Fibroblast of villous mesenchyme (primary cell): ENCODE measurements at places on chromosomes 12 and 14. TPM values are rescaled to one million over a fixed set of nuclear protein-coding genes. Genes with fewer than 3 reads are reported as not detected.
A peak's percentile ranks its signal among the peaks of the same experiment; 100 is the strongest.

- DNase-seq, result peak; percentile 33
These were observed 756.5 kb upstream of the TBX3 start for GRCh38 chr12:115440438-115440837.

DNA sequence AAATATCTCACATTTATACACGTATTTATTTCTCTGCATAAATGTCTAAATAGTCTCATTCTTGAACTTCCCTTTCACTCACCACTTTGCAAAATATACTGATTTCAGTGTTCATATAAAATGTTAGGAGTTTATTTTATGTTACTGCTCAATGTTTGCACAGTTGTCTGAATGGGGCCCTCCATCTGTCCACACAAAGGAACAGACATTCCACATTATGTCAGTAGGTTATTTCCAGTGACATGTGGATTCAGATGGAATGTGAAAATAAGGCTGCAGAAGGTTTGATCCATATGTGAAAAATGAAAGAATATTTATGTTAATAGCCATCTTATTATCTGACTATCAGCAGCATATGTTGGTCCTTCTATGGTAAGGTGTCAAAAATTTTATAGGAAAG is 994.4 kb upstream of the SEL1L start:
- no peak for DNase-seq

DNA sequence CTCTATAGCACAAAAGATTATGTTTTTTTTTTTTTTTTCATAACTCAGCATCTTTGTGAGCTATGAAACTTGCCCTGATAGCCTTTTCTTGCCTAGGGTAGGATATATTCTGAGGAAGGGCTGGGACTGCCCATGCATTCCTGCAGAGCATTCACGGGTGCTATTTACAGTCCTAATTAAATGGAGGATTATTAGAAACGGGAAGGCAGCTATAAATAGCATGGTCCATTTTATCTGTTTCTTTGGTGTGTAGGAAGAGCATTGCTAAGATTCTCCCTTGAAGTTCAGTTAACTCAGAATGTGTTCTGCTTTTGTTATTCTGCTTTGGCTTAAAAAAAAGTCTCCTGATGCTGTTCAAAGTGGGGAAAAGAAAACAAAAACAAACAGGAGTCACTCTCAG is 630.9 kb downstream of the DIO2 start:
- no peak for DNase-seq

GRCh38 chr14:35406506-35407305 is 2.2 kb upstream of the NFKBIA start:
- peak; percentile 76 for DNase-seq

- no peak for DNase-seq
These were observed 765.6 kb upstream of the FOXG1 start for GRCh38 chr14:28001002-28001401.

- no peak for DNase-seq
These were observed 136.8 kb downstream of the LLPH start for GRCh38 chr12:65993781-65994180.

DNA sequence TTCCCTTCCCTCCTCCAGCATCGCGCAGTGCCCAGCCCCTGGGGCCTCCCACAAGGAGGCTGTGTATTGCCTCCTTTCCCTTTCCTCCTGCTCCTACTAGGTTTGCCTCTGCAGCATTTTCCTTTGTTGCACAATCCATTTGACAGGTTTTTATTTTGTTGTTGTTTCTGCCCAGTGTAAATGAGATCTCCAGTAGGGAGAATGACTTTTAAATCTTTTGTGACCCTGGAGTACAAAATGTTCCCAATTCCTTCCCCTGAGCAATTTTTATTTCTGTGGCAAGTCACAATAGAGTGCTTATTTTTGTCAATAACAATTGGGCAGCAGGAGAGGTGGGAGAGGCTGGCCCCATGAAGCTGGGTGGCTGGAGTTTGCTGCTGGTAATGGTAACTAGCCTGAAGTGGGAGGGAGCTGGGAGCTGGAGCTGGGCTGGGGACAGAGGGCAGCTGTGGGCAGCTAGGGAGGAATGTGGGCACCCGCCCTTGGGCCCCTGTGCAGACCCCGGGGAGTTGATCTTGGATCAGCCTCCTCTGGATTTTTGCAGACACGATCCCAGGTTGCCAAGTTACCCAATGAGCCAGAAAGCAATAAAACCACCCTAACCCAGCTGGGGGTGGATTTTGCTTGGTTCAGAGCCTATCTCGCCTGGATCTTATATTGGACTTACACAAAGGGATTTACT is 160.1 kb downstream of the KTN1 start:
- no peak for DNase-seq

- DNase-seq, result no peak
These were observed 798.1 kb downstream of the NRXN3 start for GRCh38 chr14:78968265-78968664.

GRCh38 chr12:62963486-62964041 is 28.6 kb upstream of the PPM1H start:
- DNase-seq, result no peak

DNA sequence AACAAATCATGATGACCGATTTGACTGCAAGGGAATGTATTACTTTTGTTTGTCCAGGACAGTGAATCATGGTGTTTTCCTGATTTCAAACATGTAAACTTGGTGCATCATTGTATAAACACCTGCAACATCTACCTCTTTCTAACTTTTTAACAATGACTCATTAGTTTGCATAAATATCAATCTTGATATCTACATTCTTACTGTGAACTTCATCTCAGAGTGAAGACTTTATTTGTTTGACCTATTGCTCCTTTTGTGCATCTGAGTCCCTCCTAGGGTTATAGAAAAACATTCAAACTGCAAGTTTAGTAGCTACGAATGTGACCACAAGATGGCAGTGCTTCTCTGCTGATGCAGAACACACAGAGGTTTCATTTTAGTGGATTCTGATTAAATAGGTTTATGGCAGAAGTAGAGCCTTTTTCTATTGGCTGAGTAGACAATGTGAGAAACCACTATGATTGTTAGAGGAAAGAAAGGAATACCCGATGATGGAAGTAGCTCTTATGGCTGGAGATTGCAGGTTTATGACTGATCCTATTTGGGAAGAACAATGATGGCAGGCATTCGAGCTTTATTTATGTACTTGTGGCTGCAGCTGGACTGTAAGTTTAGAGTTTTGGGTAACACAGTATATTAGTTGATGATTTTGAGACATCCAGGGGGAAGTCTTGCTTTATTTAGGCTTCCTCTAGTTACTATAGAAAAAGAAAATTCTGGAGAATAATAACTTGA is 244.2 kb upstream of the OR4E1 start:
- DNase-seq, result peak; percentile 45

DNA sequence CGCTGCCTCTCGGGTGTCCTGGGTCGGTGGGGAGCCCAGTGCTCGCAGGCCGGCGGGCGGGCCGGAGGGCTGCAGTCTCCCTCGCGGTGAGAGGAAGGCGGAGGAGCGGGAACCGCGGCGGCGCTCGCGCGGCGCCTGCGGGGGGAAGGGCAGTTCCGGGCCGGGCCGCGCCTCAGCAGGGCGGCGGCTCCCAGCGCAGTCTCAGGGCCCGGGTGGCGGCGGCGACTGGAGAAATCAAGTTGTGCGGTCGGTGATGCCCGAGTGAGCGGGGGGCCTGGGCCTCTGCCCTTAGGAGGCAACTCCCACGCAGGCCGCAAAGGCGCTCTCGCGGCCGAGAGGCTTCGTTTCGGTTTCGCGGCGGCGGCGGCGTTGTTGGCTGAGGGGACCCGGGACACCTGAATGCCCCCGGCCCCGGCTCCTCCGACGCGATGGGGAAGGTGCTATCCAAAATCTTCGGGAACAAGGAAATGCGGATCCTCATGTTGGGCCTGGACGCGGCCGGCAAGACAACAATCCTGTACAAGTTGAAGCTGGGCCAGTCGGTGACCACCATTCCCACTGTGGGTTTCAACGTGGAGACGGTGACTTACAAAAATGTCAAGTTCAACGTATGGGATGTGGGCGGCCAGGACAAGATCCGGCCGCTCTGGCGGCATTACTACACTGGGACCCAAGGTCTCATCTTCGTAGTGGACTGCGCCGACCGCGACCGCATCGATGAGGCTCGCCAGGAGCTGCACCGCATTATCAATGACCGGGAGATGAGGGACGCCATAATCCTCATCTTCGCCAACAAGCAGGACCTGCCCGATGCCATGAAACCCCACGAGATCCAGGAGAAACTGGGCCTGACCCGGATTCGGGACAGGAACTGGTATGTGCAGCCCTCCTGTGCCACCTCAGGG is 679 bp downstream of the ARF6 start:
- peak; percentile 51 for DNase-seq

GRCh38 chr14:94771158-94771905 is 1.4 kb upstream of the GSC start:
- no peak for DNase-seq

DNA sequence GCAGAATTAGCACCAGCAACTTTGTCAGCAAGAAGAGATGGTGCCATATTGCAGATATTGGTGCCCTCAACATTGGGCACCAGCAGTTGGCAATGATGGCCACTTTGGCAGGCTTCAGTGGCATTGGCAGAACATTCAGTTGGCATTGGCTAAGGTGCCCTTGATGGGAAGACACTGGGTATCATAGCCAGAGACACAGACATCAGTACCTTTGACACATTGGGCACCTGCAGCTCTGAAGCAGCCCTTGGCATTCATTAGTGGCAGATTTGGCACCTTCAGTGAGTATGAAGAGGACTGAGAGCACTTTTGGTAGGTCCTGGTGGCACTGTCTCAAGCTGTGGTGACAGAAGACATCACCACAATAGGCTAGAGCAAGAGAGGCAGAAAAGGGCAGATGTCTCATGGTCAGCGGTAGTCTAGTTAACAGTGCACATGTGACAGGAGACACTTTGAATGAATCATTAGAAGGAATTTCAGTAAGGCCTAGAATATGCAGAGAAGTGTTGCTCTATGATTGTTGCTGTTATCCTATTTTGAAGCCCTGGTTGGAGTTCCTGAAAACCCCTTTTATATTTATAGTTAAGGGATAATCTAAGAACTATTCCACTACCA is 422.2 kb downstream of the APAF1 start:
- DNase-seq, result no peak

DNA sequence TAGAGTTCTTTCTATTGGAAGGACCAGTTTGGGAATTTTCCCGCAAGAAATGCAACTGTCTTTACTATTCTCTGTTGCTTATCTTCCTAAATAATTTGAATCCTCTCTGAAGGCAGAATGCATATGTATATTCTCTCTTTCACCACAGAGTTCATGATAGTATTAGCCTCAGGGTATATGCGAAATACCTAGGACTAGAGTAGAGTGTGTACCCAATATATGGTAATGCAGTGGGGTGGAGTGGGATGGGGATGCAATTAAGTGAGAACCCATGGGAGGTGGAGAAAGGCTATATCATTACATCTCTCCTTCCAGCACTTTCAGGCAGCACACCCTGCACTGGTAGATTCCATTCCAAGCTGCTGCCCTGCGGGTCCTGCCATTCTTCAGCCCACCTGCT is 207.3 kb downstream of the ANO2 start:
- no peak for DNase-seq

- DNase-seq, result no peak
These were observed 963 bp upstream of the TINF2 start for GRCh38 chr14:24243336-24243836.

DNA sequence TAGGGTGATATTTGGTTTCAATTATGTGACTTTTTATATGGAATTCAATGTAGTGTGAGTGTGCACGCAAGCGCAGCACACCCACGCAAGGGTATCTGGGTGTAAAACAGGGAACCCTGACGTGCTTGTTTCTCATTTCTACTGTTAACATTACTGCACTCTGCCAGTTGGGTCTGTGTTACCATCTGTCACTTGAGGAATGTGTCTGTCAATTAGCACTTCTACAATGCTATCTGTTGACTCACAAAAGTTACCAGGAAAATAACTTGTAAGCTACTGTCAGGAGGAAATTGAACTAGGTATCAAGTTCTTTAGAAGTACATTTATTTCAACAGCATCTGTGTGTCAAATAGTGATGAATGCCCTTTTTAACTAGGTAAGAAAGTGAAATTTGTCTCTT is 695.5 kb upstream of the LRFN5 start:
- no peak for DNase-seq

Gene GRIN2B
- total RNA-seq, result under 0.01 TPM in 1 of 2 replicates, not detected in the other

Gene ADAM20
- total RNA-seq, result 0.64 and 0.86 TPM in 2 replicates

Gene ATL1
- total RNA-seq, result 2.6 and 6.9 TPM in 2 replicates

Gene NRL
- total RNA-seq, result 0.86 and 1.3 TPM in 2 replicates

Gene LUM
- total RNA-seq, result 487 and 603 TPM in 2 replicates

Gene GATC
- total RNA-seq, result 13.5 and 20.7 TPM in 2 replicates

Gene CLBA1
- total RNA-seq, result 5.8 and 6.9 TPM in 2 replicates

Gene RNASE7
- not detected in 2 replicates for total RNA-seq

Gene A2M
- total RNA-seq, result 14.7 and 20.9 TPM in 2 replicates

Gene STYK1
- total RNA-seq, result under 0.01 and 0.86 TPM in 2 replicates

Gene PRIMA1
- total RNA-seq, result not detected in 2 replicates

Gene KRT83
- not detected in 2 replicates for total RNA-seq

Gene SUDS3
- total RNA-seq, result 34.1 and 53.5 TPM in 2 replicates
